ENCODE measurements at places on chromosomes 11 and 22.

GRCh38 chr11:94856443-94856842 is 88.3 kb downstream of the AMOTL1 start:
- DNase-seq = no peak

DNA sequence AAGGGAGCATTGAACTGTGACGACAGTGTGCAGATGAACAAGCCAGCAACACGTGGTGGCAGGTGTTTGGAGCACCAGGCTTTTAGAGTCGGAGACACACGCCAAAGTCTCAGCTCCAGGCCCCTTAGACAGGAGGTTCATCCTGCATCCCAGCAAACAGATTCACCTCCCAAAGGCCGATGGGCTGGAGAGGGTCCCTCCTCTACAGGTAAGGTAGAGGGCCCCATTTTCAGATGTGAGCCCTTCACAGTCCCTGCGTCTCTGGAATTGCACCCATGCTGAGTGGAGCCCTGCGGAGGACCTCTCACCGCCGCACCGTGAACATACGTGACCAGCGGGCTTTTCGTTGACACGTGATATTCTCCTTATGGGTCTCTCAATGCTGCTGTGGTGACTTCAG is 109.0 kb upstream of the B3GAT1 start:
- no peak for DNase-seq

DNA sequence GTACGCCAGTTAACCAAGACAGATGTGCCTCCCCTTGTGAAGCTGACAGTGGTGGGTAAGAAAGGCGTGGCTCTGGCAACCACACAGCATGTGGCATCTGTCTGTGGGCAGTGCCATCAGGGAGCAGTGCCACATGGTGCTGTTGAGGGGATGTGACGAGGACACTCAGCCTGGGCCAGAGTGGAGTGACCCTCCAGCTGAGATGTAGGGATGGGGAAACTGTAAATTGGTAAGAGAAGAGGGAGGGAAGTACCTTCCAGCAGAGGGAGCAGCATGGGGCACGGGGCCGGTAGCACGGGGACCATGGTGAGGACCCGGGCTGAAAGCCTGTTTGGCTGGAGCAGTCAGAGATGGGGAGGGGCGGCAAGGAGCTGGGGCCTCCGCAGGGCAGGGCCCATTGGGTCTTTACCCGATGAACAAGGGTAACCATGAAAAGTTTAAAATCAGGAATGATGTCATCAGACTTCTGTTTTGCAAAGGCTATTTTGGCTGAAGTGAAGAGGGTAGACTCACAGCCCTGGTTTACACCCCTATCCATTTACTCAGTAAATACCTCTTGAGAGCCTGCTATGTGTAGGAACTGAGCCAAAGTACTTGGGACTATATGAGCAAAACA is 10.4 kb downstream of the TMPRSS6 start:
- DNase-seq = no peak

DNA sequence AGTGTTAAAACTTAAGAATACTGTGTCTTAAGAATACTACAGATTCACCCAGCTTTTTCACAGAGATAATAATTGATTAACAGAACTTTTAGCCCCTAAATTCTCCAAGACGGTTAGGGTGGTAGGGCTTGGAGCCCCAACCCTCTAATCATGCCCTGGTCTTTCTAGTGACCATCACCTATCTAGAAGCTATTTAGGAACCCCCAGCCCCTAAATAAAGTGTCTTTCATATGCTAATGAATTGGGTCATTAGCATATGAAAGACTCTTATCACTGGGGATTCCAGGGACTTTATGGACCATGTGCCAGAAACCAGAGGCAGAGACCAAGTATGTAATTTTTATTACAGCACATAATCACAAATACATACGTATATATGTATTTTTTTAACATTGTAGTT is 999.7 kb upstream of the RAG2 start:
- no peak for DNase-seq

DNA sequence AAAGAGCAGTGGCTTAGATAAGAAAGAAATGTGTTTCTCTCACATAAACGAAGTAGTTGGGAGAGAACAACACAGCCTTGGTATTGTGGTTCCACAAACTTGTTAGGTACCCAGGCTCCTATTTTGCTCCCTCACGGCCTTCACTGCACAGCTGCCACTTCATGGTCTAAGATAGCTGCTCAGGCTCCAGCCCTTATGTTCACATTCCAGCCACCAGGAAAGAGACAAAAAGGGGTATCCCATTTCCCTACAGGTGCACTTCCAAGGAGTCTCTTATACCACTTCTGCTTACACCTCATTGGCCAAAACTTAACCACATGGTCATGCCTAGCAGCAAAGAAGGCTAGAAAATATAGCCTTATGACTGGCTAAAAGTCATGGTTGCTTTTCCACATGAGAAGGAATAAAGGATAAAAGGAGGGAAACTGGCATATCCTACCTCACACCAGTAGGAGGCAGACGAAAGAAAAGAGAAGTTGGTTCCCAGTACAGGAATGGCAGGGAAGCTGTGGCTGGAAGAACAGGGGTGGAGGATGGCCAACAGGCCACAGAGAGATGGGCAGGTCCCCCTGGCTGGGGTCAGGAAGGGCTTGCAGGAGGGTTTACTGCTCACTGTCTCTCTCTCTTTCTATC is 5.4 kb upstream of the HDHD5 start:
- DNase-seq = no peak

GRCh38 chr22:49677495-49677889 is 150.2 kb downstream of the BRD1 start:
- no peak for DNase-seq

DNA sequence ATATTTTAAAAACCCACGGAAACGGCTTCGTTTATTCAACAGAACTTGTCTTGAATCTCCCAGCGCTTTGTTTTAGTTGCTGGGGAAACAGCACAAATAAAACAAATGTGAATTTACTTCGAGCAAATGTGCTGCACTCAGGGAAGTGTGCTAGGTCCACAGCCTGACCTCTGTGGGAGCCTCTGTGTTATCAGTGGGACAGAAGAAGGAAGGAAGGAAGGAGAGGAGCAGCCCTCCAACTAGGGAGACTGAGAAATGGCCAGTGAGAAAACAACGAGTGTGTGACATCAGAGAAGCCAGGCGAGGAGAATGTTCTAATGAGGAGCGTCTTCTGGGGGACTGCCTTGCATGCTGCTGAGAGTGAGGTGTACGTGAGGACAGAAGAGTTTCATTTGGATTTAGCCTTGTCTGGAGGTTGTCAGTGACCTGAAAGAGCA is 42.7 kb downstream of the PPP6R3 start:
- DNase-seq = no peak

DNA sequence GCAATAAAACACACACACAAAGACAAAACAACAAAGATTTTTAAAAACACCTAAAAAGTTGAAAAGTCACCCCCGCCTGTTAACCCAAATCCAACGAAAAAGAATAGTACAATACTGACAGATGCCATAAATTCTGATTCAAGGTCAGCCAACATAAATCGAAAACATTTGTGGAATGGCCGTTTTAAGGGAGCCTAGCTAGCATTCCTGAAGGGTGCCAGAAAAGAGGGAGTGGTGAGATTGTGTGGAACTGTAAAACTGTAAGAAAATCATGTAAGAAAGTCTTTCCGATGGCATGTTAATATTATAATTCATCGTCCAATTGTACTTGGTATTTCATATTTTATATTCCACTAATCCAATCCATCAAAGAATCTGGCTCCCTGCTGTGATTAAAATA is 75.1 kb downstream of the RAB38 start:
- DNase-seq = no peak

- no peak for DNase-seq
These were observed 83.1 kb upstream of the NCAM1 start for GRCh38 chr11:112878033-112878601.

- no peak for DNase-seq
These were observed 138.1 kb upstream of the E2F8 start for GRCh38 chr11:19378814-19379213.

DNA sequence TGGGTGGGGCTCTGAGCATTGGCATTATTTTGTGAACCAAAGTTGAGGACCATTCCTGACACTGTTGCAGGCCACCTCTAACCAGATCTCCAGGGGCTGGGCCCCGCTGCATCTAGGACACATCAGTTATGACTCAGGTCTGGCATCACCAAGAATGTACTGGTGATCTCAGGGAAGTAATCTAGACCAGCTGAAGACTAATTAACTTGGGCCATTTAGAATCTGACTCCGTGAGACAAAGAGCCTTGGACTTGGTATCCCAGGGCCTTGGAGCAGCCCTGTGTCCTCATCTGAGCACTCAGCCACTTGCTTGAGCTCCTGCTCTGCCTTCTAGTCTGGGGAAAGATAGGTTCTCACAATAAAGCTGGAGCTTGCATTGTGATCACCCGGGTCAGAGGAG is 200.6 kb downstream of the KIRREL3 start:
- no peak for DNase-seq

- DNase-seq = no peak
These were observed 387.7 kb downstream of the TMEM135 start for GRCh38 chr11:87425391-87425790.

- DNase-seq = no peak
These were observed 2.5 kb upstream of the ZBED4 start for GRCh38 chr22:49850959-49851802.

- no peak for DNase-seq
These were observed 26.0 kb downstream of the IL10RA start for GRCh38 chr11:118012083-118012669.

- DNase-seq = no peak
These were observed 7.5 kb upstream of the MICALL1 start for GRCh38 chr22:37898441-37899181.

DNA sequence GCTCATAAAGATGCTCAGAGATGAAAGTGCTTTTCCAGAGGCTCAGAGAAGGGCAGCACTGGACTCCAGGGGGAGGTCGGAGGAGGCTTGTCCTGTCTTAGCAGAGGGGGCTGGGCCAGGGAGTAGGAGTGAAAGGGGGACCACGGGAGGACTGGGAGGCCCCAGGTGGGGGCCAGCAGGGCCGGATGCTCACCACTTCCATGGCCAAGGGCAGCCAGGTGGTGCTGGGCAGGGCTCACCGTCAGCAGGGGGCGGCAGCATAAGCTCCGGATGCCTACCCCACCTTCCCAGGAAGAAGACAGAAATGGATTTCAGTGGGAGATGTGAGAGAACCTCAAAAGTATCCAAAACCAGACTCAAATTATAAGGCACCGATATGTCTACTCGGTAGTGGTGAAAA is 11.0 kb downstream of the RAB36 start:
- no peak for DNase-seq

DNA sequence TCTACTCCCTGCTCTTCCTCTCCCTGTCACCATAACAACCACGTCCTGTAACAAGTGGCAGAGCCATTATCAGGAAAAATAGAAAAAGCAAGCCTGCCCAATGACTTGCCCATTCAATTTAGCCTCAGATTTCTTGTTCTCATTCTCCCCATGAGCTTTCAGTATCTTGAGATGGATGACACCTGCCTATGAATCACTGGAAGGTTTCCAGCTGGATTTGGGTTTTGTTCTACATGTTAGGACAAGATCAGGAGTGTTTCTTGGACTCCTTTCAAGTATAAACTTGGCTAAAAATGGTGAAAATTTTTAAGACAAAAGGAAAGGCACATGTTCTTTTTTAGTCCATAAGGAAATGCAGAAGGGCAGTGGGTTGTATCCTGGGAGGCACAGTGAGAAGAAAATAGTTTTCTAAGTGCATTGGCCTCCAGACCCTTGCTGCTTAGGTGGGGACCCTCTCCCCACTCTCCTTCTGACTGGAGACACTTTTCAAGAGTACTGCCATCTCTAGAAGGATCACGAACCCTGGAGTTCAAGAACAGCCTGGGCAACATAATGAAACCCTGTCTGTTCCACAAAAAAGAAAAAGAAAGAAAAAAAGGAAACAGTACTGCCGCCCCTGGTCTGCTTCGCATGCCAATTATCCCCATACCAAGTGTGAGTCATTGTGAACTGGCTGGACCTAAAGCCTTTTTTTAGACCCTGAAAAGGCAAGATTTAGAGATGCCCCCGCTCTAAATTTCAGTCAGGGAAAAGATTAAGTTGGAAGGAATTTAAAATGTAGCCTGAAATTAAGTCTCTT is 51.0 kb downstream of the MTNR1B start:
- no peak for DNase-seq

DNA sequence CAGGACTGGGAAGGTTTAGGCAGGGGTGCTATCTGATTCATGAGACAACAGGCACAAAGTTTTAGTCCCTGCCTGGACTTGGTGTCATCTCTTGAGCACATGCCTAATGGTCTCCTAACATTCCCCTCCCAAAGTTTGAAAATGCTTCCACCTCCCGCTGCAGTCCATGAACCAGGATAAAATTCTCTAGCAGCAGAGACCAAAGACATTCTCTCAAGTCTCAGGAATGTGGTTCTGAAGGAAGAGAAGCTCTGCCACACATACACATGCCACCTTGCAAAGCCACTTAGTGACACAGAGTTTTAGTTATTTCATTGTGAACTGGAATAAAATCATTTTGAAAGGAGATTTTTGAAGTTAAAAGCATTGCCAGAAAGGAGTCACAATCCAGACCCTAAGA is 15.5 kb downstream of the OR51B6 start:
- no peak for DNase-seq

DNA sequence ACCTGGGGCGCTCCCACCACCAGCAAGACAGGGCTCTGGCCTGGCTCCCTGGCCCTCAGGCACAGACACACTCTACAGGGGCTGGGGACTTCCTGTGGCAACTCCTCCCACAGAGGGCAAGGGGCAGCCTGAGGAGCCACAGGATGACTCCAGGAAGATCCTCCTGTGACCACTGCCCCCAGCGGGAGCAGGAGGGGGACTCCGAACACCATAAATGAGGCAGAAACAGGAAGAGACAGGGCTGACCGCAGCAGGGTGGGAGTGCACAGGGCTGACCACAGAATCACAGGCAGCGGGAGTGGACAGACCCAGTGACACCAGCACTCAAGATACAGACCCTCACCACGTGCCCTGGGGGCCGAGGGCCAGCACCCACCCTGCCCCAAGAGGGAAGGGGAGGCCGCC is 10.8 kb downstream of the ARAP1 start:
- no peak for DNase-seq

DNA sequence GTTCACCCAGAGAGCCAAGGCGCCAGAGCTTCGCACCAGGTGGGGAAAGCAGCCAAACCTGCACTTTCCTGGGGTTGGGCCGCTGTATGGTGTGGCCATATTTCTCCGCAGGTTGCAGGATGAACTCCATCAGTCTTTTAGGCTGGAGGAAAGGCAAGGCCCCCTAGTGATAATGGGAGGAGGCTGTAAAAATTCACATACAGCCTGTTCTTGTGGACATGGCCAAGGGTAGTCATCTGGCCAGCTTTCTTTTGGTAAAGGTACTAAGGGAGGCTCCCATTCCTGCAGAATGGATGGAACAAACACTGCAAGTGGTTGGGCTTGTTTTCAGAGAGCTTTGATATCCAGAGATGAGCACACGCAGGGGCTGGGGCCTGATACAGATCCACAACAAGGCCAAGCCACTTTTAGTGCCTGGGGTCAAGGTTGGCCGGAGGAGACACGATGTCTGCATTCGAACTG is 29.6 kb downstream of the C22orf31 start:
- DNase-seq = no peak

DNA sequence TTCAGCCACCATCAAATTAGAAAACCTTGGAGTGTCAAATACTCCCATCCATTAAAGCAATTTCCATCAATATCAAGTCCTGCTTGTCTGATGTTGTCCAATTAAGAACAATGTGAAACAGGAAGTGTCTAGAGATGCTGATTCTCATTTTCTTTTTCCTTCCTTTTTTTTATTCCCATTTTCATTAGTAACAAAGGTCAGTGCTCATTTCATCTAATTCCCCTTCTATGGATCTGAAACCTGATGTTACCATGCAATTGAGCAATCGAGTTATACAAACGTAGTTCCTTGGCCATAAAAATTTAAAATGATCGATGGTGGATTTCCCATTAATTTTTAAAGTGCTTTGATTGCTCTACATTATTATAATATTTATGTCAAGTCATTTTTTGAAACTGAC is 330.6 kb upstream of the ZC3H12C start:
- DNase-seq = no peak
